ENCODE measurements at places on chromosomes 13 and 19.

DNA sequence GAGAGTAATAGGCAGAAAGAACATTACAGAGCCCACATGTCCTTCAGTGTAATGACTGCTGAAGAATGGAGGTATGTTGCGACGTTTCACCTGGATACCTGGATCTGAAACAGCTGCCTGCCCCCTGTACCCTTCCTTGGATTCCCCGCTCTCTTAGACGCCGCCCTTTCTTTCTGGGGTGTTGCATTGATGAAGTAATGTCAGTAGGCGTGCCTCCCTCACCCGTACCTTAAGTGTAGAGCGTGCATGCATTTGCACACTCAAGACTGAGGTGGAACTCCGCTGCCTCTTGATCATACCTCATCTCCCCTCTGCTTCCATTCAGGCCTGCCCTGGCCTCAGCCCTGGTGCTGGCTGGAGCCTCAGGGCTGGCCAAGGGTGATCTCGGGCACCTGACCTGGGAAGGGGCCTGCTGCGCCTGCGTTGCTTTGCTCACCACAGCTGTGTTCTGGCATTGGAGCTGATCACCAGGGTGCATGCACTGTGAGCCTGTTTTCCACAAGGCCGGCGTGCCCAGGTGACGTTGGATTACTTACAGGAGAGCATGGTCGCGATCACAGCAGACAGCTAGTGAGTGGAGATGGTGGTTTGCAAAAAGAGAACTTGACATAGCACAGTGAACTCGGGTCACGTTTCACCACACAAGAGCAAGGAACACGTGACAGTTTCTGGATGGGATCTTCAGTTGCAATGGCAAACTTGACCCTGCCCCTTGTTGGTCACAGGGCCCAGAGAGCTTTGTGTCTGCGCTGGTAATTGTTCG is 99.0 kb downstream of the ARHGEF7 start:
- peak; percentile 96 for DNase-seq

GRCh38 chr19:44748426-44749254 is at the start of gene BCL3:
Gene BCL3 (plus strand): TSS chr19:44748708. CDS start chr19:44748791, 83 bp downstream.
- no peak for DNase-seq

- no peak for DNase-seq
Measured at GRCh38 chr13:59706101-59706976, 457.4 kb downstream of the DIAPH3 start.

GRCh38 chr13:50290186-50290585 is 274.9 kb downstream of the KCNRG start:
- DNase-seq = no peak

- DNase-seq = no peak
Measured at GRCh38 chr13:80214521-80214991, 126.4 kb downstream of the SPRY2 start.

DNA sequence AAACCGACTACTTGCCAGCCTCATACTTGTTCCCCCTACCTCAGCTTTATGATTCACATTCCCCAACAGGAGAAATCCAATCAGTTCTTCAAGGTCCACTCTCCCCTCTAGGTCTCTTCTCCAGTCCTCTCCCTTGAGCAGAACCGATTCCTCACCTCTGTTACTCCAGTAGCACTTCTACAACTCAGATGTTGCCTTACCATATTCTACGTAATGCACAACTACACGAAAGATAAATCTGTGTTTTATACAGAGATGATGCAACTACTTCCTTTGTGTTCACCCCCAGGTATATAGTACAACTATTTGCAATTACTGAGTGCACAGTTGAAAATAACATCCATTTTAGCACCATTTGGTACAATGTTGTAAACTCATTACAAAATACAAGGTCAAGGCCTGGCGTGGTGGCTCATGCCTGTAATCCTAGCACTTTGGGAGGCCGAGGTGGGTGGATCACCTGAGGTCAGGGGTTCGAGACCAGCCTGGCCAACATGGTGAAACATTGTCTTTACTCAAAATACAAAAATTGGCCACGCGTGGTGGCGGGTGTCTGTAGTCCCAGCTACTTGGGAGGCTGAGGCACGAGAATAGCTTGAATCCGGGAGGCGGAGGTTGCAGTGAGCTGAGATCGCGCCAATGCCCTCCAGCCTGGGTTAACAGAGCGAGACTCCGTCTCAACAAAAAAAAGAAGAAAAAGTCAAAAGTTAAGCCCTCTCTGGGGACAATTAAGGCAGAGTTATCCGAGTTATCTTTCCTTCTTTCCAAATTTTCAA is 2.8 kb upstream of the WBP4 start:
- no peak for DNase-seq

- DNase-seq = no peak
Measured at GRCh38 chr13:73290844-73291243, 232.0 kb downstream of the KLF5 start.

- no peak for DNase-seq
Measured at GRCh38 chr13:47708386-47708785, 292.7 kb downstream of the SUCLA2 start.

DNA sequence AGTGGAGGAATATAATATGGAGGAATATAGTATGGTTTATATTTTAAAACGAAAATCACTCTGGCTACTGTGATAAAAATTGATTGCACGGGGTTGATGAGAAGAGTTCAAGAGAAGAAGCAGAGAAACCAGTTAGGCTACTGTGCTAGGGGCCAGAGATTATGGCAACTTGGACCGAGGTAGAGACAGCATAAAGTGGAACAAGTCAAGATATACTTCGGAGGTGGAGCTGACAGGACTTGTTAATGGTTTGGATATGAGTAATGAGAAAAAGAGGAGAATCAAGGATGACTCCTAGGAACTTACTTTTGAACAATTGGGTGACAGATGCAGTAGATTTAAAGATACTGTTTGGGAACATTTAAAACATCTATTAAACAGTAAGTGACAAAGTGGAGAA is 6.6 kb upstream of the WDFY2 start:
- no peak for DNase-seq

DNA sequence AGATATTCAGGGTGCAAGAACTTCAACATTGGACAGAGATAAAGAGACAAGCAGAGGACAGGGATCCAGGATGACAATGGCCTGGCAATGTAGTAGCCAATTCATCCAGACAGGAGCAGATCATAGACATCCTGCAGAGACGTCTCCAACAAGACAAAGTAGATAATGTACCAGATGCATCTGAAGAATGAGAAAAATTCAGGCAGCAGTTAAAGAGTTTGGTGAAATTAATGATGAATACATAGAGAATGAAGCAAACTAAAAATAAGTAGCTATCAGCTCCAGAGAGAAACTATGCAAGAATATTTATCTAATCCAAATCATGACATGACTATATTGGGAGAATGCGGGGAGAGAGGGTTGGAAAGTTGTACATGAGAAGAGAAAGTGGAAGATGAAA is 278.4 kb upstream of the DACH1 start:
- no peak for DNase-seq

DNA sequence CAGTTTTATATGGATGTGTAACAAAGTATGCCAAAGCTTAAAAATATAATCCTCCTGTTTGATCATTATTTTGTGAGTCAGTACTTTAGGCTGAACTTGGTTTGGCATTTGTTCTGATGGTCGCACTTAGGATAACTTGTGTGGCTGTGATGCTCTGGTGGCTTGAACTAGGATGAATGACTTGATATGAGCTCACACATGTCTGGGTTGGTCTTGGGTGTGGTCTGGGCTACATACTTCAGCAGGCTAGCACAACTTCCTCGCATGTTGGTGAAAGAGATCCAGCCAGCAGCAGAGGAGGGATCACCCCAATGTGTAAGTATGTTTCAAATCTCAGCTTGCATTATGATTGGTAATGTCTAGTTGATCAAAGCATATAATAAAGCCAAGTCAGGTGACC is 969.1 kb upstream of the PCDH9 start:
- DNase-seq = no peak

GRCh38 chr19:7789447-7789846 is 26.4 kb downstream of the CLEC4M start:
- DNase-seq = no peak

DNA sequence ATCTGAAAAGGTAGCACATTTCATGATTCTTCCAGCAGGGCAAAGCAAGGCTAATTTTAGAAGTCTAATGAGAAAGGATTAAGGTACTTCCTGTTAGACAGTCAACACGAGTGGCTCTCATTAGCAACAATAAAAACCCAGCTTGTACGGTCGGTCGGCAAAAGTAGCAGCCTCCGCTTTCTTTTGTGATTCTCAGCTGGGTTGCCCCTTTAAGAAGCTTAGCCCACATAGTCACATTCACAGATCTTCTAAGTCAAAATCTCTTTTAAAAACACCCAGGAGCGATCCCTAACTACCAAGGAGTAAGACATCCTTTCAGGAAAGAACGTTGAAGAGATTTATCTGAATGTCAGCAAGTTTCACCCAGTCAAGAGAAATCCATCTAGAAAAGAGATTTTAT is 684.8 kb downstream of the DIAPH3 start:
- DNase-seq = no peak

- DNase-seq = no peak
Measured at GRCh38 chr13:109274188-109274821, 512.1 kb downstream of the IRS2 start.

- DNase-seq = no peak
Measured at GRCh38 chr19:40200341-40201099, 9.3 kb downstream of the MAP3K10 start.

- DNase-seq = no peak
Measured at GRCh38 chr19:9969688-9969975, 33.3 kb upstream of the OLFM2 start.

DNA sequence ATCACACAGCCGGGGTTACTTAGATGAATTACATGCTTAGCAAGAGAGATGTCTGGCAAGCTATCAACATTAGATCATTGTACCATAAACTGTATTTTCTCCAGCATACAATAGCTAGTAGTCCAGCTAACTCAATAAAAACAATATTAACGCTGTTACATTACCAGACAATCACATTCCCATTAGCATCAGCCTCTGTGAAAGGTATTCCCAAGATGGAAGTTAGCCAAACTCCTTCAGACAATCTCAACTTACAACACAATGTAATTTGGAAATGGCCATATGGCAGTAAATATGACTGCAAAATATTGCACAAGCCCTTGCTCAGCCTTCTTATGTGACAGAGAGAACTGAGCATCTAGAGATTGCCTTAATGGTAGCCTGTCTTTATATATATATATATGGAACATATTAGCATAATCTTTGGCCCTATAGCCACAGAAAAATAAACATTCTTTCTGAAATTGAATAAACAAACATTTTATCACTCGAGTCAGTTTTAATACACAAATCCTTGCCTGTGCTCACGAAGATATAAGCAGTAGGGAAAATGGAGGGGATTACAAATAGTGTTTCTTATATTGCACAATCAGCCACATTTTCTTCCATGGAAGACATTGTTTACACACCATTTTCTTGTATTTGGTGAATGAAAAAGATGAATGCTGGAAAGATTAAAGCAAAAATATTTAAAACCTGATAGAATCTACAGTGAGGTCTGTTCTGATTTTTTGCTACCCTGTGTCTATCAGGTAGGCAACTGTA is 1060.5 kb downstream of the DIAPH3 start:
- no peak for DNase-seq

DNA sequence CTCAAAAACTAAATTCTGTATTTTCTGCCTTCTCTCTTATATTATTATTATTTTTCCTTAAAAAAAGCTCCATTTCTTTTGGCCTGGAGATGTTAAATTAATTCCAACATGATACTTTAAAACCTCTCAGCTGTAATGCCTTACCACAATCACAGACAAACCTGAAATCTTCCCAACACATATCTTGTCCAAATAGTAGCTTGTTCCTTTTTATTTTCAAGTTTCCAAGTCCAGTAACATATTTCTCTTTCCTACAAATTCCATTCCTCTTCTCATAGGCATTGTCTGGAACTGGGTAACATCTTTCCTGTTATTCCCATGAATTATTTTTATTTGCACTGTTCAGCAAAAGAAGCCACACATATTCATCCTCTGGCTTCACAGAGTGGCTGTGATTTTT is 137.0 kb downstream of the SLITRK6 start:
- no peak for DNase-seq

DNA sequence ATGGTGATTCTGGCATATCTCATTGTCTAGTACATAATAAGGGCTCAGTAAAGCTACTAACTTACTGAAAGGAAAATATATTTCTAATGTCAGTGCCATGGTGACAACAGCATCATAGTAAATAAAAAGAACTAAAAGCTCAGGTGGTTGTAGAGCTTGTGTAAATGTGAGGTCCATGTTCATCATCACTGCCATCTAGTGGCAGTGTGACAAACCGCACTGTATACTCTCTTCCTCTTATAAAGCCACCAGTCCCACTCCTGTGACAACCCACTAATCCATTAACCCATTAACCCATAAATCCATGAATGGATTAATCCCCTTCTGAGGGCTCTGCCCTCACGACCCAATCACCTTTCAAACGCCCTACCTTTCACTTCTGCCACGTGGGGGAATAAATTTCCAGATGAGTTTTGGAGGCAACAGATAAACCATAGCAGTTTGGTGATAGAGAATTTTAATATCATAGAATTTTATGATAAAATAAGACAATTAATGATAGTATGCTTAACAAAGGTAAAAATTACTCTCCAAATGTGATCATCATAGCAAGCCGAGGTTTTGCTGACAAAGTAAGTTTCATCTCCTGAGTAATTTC is 160.4 kb upstream of the SGCG start:
- DNase-seq = no peak

GRCh38 chr19:15241259-15241910 is 9.1 kb upstream of the EPHX3 start:
- DNase-seq = no peak

DNA sequence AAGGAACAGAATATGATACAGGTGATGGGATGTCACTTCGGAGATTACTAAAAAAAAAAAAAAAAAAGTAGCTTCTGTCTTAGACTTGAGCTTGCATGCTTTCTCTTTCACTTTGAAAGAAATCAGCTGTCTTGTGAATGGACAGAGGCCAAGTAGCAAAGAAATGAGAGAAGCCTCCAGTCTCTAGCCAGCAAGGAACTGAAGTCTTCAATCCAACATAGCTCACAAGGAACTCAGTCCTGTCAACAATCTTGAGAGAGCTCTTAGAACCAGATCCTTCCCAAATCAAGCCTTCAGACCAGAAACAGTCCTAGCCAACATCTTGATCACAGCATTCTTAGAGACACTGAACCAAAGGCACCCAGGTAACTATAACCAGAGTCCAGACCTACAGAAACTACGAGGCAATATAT is 7.7 kb downstream of the N4BP2L2 start:
- no peak for DNase-seq

DNA sequence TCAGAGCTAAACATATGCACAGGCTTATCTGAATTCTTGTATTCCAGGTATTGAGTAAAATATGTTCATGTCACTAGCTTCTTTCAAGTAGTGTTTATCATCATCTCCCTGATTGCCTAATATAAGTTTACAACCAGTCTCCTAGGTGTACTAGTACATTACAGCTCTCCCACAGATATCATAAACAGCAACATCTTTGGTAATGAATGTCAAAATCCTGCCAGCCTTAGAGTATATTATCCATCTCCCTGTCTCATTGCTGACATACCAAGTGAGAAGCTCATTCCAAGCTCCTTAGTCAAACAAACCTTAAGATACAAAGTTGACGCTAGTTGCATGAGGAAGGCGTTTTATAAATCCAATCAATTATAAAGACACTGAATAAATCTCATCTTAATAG is 689.1 kb upstream of the GPC6 start:
- DNase-seq = no peak
